Mesothelial cell of epicardium (in vitro differentiated cells): ENCODE measurements at places on chromosomes 6 and 20.
A peak's percentile ranks its signal among the peaks of the same experiment; 100 is the strongest.

DNA sequence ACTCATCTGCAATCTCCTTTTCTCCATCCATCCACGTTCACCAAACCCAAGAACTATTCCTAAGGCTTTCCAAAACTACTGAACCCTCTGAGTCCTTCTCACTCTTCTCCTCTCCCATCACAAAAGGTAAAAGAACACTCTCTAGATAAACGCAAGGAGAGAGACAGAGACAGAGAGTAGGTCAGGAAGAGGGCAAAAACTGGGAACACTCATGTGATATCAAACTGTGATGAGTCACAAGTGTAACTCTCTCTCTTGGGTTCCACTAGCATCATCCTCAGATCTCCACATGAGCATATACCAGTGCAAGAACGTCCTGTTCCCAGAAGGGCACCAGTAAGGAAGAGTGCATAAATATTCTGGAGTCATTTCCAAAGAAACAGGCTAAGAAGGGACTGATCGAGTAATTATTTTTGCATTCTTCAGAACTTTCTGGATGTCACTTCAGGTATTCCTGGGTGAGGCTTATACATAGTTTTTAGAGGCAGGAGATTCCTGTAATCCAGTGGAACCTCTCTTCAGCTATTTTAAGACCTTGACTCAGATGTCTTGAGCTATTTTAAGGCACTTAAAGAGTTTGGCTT lies 47.3 kb upstream of the STXBP5 start:
- no peak for DNase-seq

GRCh38 chr20:44843876-44844275 lies 33.5 kb upstream of the RIMS4 start:
- no peak for DNase-seq

DNA sequence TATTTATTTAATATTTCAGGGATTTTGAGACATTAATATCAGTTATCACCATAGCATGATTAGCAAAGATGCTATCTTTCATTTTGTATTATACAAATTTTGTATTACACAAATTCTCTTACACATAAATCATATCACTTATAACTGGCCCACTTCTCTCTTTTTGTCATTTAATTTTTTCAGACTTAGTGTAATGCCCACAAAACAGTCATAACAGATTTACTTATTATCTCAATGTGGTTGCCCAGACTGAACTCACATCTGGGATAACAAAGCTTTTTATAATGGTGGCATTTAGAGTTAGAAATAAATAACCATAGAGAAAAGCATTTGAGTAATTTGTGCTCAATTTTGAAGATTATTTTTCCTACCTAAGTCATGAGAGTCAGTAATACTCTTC lies 148.3 kb downstream of the TFAP2B start:
- DNase-seq = no peak

GRCh38 chr6:52285177-52286068 lies 881 bp upstream of the MCM3 start:
- no peak for DNase-seq

DNA sequence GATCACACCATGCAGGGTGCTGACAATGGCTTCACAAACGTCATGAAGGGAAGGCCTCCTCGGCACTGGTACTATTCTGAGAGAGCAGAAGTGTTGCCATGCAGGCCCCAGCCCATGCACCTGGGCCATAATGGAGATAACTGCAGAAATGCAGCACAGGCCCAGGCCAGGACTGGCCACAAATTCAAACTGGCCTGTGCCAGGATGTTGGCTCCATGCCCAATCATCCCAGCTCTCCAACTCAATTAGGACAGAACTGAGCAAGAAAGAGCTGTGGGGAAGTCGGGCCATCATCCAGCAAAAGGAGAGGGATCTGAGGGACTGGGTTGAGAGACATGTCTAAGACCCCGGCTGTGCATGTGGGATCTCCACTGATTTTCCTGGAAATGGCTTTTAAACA lies 48.9 kb upstream of the SYNDIG1 start:
- DNase-seq = no peak

DNA sequence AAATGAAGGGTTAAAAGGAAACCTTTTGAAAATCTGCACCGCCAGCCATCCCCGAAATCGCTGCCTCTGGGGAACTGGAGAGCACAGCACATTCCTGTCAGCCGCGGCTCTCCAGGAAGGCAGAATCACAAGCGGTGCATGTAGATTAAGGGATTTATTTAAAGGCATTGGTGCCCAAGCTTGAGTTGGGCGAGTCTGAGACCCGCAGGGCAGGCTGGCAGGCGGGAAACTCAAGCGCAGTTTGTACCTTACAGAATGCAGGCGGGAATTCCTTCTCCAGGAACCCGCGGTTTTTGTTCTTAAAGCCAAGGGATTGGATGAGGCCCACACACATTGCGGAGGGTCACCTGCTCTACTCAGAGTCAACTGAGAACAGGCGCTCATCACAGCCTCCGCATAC lies 10.8 kb downstream of the GPR31 start:
- no peak for DNase-seq

- no peak for DNase-seq
These were observed 915 bp downstream of the TMEM63B start for GRCh38 chr6:44128020-44128917.

DNA sequence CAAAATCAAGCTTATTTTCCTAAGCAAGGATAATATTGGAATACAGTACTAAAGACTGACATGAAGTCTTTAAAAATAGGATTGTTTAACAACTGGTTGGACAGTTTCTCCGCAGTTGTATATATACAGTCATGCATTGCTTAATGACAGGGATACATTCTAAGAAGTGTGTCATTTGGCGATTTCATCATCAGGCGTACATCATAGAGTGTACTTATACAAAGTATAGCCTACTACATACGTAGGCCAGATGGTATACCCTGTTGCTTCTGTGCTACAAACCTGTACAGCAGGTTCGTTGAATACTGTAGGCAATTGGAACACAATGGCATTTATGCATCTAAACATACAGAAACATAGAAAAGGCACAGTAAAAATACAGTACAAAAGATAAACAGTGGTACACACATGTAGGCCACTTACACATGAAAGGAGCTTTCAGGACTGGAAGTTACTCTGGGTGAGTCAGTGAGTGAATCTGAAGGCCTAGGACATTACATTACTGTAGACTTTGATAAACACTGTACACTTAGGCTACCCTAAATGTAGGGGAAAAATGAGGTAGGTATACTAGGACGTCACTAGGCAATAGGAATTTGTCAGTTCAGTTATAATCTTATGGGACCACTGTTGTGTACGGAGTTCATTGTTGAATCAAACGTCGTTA lies 20.1 kb downstream of the HECA start:
- no peak for DNase-seq

DNA sequence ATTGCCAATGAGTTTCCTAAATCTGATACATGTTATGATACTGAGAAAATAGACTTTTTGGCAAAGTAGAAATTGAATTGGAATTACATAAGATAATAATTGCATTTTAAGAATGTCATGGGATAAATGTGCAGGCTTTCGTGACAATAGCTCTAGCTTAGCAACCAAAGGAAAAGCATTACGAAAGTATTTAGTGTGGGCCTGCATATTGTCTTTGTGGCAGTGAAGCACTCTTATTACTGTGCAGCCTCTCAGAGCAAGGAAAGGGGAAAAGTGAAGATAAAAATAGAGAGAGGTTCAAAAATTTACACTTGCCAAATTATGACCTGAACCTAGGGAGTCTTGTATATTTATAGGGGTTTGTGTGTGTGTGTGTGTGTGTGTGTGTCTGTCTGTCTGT lies 12.6 kb upstream of the DEFB113 start:
- no peak for DNase-seq

DNA sequence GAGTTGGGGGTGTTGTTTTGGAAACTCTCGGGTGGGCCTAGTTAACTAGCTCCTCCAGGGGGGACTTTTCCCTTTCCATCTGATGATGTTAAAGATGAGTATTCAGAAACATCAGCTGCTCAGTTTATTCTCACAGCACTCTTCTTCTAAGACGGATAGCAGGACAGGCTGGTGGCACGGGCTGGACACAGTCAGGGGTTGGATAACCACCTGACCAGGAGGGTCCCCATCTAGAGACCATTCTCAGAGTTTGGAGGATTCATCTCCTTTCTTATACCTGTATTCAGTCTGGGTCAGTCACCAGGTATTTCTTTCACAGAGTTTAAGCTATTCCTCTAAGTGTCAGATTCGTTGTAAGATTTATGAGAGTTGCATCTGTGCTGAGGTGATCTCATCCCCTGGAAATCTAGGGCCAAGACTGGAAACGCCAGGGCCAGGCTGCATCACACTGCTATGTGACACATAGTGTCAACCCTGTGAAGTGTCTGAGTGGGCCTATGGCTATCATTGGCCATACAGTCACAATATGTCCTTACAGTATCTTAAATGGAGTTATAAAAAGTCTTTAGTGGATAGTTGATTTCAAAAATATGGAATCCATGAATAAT lies 111.7 kb downstream of the FAM50B start:
- no peak for DNase-seq

GRCh38 chr6:169074526-169074925 lies 179.1 kb downstream of the THBS2 start:
- DNase-seq = no peak

- DNase-seq = no peak
These were observed 1.7 kb upstream of the WFDC2 start for GRCh38 chr20:45467861-45468260.

DNA sequence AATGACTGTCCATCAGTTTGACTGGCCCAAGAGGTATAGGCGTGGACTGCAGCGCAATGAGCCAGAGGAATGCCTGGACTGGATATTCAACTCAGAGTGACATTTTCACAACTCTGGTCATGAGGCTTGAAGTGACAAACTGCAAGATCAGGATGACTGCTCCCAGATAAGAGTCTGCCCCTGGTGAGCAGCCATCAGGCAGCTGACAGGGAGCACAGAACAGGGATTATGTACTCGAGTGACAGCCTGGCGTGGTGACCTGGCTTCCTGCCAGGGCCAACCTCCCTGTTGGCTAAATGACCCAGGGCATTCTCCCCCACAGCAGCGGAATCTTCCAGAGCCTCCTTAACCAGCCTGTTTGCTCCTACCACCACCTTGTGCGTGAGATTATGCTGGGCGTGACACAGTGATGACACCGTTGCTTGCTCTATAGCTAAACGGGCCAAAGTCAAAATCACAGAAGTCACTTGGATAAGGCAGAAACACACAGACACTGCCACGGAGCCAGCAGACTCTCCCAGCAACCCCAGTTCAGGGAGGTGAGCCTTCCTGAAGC lies 209.1 kb upstream of the JARID2 start:
- DNase-seq = no peak

- no peak for DNase-seq
These were observed 185.1 kb downstream of the SMOC2 start for GRCh38 chr6:168626046-168626602.

GRCh38 chr6:116218172-116218633 lies 35.7 kb downstream of the TSPYL4 start:
- DNase-seq = no peak

- no peak for DNase-seq
These were observed 47.9 kb upstream of the DDR1 start for GRCh38 chr6:30836431-30836866.

GRCh38 chr6:81751388-81752083 lies 945 bp downstream of the TENT5A start:
- DNase-seq = peak; percentile 63

DNA sequence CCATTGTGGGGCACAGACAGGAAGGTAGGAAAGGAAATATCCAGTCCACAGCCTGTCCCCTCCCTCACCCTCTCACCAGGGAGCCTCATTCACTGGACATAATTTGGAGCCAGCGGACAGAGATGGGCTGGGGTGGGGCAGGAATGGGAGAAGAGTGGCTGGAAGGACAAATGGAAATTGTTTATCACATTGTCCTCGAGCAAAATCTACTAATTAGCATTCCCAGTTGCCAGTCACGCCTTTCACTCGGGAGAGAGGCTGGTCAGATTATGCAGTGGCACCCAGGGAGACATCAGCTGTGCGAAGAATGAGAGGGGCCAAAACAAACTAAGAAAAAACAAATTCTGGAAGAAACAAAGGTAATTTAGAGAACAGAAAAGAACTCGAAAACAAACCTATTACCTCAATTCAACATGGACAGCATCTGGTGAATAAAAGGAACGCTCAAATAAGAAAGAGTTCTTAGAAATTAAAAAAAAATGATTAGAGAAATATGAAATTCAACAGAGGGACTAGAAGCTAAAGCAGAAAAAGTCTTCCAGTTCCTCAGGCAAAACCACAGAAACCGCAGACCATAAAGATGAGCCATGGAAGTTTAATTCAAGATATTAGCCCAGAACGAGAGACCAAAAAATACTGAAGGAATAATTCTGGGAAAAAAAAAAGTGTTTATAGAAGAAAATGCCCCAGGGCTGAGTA lies 108.5 kb upstream of the RALGAPA2 start:
- DNase-seq = no peak

GRCh38 chr6:44409207-44409794 lies 21.8 kb downstream of the CDC5L start:
- DNase-seq = no peak

DNA sequence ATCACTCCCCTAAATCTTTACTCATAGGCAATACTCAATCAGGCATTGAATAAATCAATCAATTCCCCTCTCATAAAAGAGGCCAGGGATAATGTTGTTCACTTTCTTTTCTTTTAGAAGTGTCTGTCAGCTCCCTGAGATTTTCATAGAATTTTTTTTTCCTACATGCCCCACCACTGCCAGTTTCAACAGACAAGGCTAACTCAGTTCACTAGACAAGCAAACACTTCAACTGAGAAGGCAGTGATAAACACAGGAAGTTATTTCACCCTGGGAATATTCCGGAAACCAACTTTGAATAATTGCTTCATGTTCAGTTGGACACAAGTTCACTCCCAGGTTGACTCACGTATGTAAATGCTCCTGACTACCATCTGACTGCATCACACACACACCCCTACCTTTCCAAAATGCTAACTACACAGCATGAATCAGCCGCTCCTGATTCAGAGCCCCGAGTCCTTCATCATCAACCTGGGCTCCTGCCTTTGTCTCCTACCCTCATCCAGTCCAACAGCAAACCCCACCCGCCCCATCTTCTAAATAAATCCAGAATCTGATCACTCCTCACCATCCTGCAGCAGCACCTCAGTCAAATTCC lies 143.9 kb downstream of the BCAS1 start:
- no peak for DNase-seq

DNA sequence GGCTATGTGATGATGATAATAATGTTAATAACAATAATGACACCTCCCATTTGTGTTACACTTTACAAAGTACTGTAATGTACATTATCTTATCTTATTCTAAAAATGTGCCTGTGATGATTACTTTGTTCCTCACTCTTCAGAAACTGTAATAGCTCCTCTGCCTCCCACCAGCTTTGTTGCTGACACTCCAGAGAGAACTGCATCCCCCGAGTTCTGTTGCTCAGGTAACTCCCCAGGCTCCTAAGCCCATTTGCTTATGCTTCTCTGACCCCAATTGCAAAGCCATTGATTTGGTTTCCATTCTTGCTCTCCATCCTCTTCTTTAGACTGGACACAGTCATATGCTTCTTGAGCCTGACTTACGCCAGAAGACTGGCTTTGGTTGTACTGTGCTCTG lies 319.7 kb downstream of the EPM2A start:
- DNase-seq = no peak

DNA sequence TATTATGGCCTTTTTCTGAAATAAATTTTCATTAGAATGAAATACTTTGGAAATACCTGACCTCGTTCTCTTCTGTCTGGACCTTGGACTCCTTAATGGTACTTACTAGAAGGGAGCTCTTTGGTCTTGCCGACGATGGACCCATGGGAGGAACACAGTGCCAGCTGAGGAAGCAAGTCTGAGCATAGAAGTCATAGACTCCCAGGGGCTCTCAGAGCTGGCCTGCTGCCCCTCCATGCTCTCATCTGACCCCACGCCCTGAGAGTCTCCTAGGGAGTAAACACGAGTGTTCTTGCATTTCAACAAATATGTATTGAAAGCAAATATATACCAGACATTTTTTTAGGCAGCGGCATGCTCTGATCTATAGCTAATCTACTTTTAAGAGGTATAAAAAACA lies 87.8 kb downstream of the PLEKHG1 start:
- no peak for DNase-seq
